ENCODE measurements at places on chromosomes 7 and 10. TPM values are rescaled to one million over a fixed set of nuclear protein-coding genes. Genes with fewer than 3 reads are reported as not detected.

DNA sequence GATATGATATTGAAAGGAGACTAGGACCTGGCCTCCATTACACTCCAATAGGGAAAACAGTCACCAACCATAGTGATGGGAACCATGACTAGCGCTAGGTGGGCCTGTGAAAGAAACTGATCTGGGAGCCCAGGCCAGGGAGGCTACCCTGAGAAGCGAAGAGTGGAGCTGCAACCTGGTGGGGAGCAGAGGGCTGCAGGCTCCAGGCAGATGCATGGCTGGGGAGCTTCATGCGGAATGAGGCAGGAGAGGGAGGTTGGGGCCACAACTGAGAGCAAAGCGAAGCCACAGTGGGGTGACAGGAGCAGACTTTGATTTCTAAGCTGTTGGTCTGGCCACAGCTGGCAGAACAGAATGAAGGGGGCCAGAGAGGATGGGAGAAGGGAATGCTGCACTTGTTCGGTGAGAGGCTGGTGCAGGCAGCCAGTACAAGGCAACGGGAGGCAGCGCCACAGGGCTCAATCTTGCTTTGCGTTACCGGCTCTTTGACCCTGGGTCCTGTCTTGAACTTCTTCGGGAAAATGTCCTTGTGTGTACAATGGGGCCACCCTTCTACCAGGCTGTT lies 88.4 kb downstream of the TACC2 start:
- DNase-seq, result no peak

DNA sequence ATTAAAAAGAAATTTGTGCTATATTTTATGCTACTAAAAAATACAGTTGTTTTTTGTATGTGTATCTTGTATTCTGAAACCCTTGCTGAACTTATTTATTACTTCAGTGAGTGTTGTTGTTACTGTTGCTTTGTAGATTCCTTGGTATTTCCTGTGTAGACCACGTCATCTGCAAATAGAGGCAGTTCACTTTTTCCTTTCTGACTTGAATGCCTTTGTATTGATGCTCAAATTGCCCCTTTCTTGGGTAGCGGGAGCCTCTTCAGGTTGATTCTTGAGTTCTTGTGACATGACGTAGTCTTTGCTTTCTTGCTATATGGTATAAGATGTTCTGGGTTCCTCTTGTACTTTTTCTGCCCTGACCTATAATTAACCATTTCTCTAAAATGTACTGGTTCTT lies 504.1 kb downstream of the SDK1 start:
- DNase-seq, result no peak

DNA sequence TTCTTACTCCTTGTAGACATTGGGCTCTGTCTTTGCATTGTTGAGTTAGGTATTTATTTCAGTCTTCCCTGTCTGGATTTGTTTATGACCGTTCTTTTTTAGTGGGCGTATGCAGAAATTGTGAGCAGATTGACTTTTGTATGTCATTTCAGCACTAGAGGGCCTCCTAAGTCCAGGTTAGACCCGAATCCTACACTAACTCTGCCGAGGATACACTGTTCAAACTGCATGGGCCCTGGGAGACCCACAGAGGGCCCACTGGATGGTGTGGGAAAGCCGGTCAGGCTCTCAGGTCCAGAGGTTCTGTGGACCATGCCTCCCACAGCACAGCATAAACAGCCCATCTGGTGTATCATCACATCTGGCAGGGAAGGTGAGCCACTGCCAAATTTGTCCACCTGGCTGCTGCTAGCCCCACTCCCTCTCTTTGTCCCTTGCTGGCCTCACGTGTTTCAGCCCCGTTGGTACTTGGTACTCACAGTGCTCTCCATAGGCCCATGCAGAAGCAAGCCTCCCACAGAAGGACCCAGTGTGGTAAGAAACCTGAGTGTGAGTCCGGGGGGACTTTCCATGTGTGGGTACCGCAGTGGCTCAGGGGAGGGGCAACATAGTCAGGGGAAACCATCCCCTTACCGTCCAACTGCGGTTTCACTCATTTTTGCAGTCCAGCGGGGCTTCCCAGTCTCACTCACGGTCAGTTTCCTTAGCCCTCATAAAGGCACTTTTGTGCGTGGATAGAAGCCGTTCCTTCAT lies 112.8 kb downstream of the APBB1IP start:
- DNase-seq, result no peak

DNA sequence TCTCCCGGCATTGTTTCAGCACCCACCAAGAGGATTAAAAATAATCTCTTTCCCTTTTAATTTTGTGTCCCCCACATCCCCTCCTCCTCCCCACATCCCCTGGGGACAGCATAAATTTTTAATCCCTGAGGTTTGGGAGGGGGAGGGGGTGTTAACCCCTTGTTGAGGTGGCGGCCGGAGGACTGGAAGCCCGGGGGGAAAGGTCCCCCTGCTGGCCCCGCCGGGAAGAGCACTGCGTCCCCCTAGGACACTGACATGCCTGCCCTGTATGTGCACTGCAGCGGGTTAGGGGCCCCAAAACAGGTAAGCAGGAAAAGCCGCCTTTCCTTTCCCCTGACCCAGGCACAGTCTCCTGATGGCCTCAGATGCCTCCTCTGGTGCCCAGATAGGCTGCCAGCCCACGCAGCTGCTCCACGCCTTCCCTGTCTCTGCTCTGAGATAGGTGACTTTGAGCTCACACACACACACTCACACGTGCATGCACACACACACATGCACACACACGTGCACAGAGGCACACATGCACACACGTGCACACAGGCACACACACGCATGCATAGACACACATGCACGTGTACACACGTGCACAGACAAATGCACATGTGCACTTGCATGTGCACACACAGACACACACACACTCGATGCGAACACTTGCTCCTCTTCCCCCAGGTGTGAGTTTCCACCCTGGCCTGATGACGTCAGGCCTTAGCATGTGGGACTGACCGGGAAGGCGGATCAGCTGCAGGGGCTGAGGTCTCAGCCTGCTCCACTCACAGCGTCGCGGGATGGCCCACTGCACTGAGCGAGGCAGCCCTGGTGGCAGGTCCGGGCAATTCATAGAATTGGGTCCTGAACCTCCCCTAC lies 12.3 kb downstream of the CNPY1 start:
- DNase-seq, result no peak

DNA sequence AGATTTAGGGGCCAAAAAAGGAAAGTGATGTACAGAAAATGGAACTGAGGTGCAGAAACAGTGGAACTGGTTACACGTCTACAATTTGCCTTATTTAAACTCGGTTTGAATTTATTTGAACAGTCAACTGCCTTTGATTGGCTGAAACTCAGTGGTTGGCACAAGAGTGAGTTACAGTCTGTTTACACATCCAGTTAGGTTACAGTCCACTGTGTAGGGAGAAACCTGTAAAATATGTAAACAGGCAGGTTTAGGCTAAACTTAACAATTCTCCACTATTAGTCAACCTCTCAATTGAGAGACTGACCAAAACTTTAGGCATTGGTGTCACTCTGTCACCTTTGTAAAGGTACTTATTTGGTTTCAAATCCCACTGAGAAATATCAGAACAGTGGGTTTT lies 40.3 kb upstream of the RELN start:
- no peak for DNase-seq

DNA sequence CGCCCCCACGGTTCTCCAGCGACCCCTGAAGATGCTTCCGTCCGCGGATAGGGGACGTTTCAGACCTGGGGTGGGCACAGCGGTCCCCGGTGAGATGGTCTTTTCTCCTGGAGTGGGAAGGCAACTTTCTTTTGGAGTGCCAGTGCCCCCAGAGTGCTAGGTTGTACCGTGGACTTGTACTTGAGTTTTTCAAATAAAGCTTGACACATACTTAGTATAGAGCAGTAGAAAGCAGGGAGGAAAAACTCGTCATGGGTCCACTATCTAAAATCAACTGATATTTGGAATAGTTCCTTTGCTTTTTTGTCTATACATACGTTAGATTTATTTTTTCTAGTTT lies 28.4 kb downstream of the RBM20 start:
- DNase-seq, result no peak

- no peak for DNase-seq
These were observed 24.8 kb downstream of the TBC1D12 start for GRCh38 chr10:94427166-94427565.

DNA sequence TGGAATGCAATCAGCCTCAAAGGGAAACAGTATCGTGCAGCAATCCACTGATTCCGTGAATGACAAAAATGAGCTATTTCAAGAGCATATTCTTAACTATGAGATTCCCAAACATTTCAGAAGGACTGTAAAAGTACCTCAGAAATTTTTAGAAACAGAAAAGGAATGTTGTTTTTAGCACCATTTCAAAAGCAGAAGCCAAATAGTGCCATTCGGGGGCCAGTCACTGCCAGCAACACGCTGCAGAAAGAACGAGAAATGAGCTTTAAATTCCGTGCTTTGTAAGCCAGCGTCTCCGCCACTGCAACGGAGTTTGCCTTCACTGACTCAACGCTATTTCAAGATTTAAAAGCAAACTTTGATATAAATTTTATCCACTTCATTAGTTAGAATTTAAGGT lies 6.3 kb downstream of the NUDT5 start:
- no peak for DNase-seq

Gene EEPD1
- total RNA-seq, result 12.3 TPM

Gene SLC18A3
- total RNA-seq, result not detected
